Ovary (tissue), 10 donors: ENCODE measurements at places on chromosomes 12 and 14. TPM values are rescaled to one million over a fixed set of nuclear protein-coding genes. Genes with fewer than 3 reads are reported as not detected.

GRCh38 chr14:58541633-58542022 lies 96.1 kb upstream of the DACT1 start:
- no peaks in the 10 kb centered on the region for H3K27me3 ChIP-seq
- DNase-seq = no peak
- no peak overlapping the region for H3K27ac ChIP-seq
- H3K4me1 ChIP-seq = no peaks in the 10 kb centered on the region
- H3K36me3 ChIP-seq = no peaks in the 10 kb centered on the region

DNA sequence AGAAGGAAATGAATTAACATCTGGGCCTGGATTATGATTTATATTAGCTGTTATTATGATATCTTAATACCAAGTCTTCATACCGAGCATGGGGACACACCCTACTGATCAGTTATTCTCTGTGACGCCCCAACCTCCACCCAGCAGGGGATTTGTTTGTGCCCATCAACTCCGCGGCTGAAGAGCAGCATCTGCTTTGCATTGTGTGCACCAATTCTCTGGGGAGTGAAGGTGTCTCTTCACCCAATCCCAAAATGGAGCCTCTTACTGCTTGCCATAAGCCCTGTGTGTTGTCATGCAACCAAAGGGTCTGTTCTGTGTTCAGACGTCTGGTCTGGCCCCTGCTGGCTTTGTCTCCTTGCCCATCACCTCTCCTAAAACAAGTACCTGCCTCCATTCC lies 25.4 kb downstream of the DHRS2 start:
- DNase-seq = no peak
- H3K27ac ChIP-seq = no peak overlapping the region
- no peak overlapping the region for H3K4me3 ChIP-seq

- no peak for DNase-seq
- no peaks in the 10 kb centered on the region for H3K36me3 ChIP-seq
- no peaks in the 10 kb centered on the region for H3K27me3 ChIP-seq
- H3K4me3 ChIP-seq = no peak overlapping the region
These were observed 30.1 kb downstream of the TCHP start for GRCh38 chr12:109930028-109930800.

- no peak for DNase-seq
- H3K27ac ChIP-seq = no peak overlapping the region
- H3K4me3 ChIP-seq = no peak overlapping the region
- no peaks in the 10 kb centered on the region for H3K27me3 ChIP-seq
- no peaks in the 10 kb centered on the region for H3K4me1 ChIP-seq
- no peaks in the 10 kb centered on the region for H3K36me3 ChIP-seq
These were observed 6.0 kb upstream of the NUDT14 start for GRCh38 chr14:105187116-105187515.

DNA sequence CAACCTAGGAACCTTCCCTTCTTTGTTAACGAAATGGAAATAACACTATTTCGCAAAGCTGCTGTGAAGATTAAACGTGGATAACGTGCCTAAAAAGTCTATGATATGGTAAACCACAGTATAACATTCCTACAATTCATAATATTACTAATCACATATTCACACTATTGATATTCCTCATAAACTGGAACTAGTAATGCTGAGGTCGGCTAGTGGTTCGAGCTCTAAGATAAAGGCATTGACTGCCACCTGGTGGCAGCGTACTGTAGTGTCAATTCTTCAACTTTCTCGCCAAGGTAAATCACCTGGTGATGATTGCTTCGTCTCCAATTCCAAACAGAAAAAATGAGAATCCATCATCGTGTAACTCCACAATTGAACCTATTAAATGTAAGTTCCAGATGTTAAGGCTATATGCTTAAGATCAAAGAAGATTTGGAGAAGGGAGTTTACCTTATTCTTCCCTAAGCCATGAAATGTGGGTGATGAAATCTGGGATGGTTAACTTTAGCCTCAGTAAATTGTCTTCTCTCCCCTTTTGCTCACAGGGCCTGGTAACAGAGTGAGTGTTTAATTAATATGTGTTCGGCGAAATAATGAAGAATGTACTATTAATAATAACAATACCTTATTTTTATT lies 197.5 kb upstream of the TMEM132C start:
- no peaks in the 10 kb centered on the region for H3K36me3 ChIP-seq
- DNase-seq = no peak
- H3K4me3 ChIP-seq = no peak overlapping the region
- no peaks in the 10 kb centered on the region for H3K27me3 ChIP-seq
- no peak overlapping the region for H3K27ac ChIP-seq

NR4A1 gene
- 159 TPM for polyA plus RNA-seq

DNA sequence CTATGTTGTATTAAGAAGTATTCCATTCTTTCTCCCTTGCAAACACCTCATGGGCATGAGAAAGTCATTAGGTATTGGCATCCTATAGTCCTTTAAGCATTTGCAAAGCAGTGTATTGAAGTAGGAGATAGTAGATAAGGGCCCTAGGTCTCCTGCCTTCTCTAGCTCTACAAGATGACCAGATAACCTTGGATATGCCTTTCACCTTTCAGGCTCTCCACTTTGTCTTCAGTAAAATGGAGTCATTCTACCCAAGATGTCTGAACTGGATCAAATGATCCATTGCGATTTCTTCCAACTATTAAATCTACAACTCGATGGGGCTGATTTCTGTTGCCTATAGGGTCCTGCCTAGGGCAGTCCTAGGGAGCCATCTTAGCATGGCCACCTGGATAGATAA lies 132.1 kb upstream of the BTG1 start:
- no peak overlapping the region for H3K27ac ChIP-seq
- no peak for DNase-seq
- no peaks in the 10 kb centered on the region for H3K36me3 ChIP-seq
- no peaks in the 10 kb centered on the region for H3K27me3 ChIP-seq
- H3K4me3 ChIP-seq = no peak overlapping the region
- H3K4me1 ChIP-seq = no peaks in the 10 kb centered on the region

GRCh38 chr14:58677001-58677400 lies 39.2 kb downstream of the DACT1 start:
- H3K36me3 ChIP-seq = no peaks in the 10 kb centered on the region
- no peak for DNase-seq
- H3K4me1 ChIP-seq = no peaks in the 10 kb centered on the region
- no peak overlapping the region for H3K27ac ChIP-seq

TAS2R7 gene
- polyA plus RNA-seq = not detected

CIROP gene
- not detected for polyA plus RNA-seq

INSM2 gene
- not detected for polyA plus RNA-seq

GZMH gene
- 6.6 TPM for polyA plus RNA-seq

CDK17 gene
- polyA plus RNA-seq = 23.0 TPM

CLEC4A gene
- polyA plus RNA-seq = 1.8 TPM

ASB2 gene
- 18.8 TPM for polyA plus RNA-seq

GRCh38 chr14:85052646-85053045 lies 477.3 kb upstream of the FLRT2 start:
- no peaks in the 10 kb centered on the region for H3K4me1 ChIP-seq
- no peak overlapping the region for H3K27ac ChIP-seq
- no peak overlapping the region for H3K4me3 ChIP-seq
- no peak for DNase-seq

DNA sequence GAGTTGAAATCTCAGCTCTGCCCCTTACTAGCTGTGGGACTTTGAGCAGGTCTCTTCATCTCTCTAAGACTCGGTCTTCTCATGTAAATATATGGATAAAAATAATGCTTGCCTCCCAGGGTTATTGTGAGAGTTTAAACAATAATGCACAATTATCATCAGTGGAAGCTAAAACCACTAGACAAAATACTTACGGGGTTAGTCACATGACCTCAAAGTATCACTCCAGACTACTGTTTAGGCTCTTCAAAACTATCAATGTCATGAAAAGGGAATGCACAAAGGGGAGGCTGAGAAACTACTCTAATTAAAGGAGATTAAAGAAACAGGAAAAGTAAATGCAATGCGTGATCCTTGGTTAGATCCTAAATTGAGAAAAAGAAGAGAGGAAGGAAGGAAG lies 24.5 kb upstream of the TSPAN11 start:
- DNase-seq = no peak
- H3K27ac ChIP-seq = no peak overlapping the region
- no peaks in the 10 kb centered on the region for H3K36me3 ChIP-seq

GRCh38 chr14:38389681-38390080 lies 133.8 kb upstream of the CLEC14A start:
- H3K4me3 ChIP-seq = no peak overlapping the region
- no peaks in the 10 kb centered on the region for H3K36me3 ChIP-seq
- no peaks in the 10 kb centered on the region for H3K4me1 ChIP-seq
- H3K27ac ChIP-seq = no peak overlapping the region

GRCh38 chr12:47964106-47964728 lies 821 bp downstream of the TMEM106C start:
- peak overlapping the region; percentile 81 for H3K4me3 ChIP-seq
- no peaks in the 10 kb centered on the region for H3K27me3 ChIP-seq
- DNase-seq = no peak
- no peaks in the 10 kb centered on the region for H3K36me3 ChIP-seq
- peaks cover 4% of the 10 kb centered on the region for H3K4me1 ChIP-seq

CFAP251 gene
- 5.5 TPM for polyA plus RNA-seq

DNA sequence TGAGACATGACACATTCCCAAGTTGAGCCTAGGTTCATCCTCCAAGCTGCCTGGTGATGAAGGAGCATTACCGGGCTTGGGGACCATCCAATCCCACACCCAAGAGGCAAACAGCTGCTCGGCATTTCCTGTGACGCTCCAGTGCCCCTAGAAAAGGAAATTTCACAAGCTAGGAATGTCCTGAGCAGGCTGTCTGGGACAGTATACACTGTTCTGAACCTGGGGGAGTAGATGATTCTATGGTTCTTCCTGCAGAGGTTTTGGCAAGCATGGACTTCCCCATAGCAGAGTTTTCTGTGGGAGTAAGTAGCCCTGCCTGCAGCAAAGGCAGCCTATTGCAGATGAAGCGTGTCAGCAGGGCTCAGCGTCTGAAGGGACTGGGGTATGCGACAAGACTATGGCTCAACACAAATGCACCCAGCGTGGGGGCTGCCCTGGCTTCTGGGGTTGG lies 47.4 kb upstream of the SRSF5 start:
- peaks cover 1% of the 10 kb centered on the region for H3K4me1 ChIP-seq
- no peaks in the 10 kb centered on the region for H3K36me3 ChIP-seq
- no peak overlapping the region for H3K27ac ChIP-seq
- peak; percentile 45 for DNase-seq
- H3K4me3 ChIP-seq = no peak overlapping the region
